Sigmoid colon (tissue), 7 donors: ENCODE measurements at places on chromosomes 11 and 22. TPM values are rescaled to one million over a fixed set of nuclear protein-coding genes. Genes with fewer than 3 reads are reported as not detected.

- DNase-seq, result no peak
Measured at GRCh38 chr22:46162285-46162684, 12.0 kb downstream of the PPARA start.

- DNase-seq, result peak; percentile 52
Measured at GRCh38 chr11:65501472-65502273, 2.8 kb downstream of the MALAT1 start.

DNA sequence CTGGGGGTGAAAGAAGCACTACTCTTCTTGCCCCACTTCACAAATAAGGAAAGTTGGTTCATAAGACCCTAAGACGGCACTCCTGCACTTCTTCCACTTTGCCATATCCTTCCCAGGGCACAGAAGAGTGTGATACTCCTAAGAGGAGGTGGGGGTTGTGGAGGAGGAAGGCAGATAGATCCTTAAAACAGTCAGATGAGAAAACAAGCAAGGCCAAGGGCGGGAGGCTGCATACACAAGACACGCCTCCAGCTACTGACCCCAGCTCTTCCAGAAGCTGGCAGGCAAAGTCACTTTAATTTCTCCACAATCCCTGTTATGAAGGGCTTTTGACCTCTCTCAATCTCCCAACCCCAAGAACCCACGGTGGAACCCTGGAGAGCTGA lies 1.6 kb upstream of the CHRM4 start:
- DNase-seq, result peak; percentile 39

DNA sequence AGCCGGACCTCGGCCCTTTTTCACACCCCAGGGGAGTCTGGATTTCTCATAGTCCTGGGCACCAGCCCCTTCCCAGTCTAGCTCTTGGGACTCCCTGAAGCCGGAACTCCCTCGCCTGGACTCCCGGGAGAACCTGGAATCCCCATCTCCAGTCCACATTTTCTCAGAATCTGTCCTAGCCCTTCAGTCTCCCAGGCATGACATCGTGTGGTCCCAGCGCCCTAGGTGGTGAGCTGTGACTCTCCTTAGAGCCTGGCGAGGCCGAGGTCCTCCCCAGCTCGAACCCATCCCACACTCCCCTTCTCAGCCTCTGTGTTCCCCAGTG lies 673 bp upstream of the DUSP18 start:
- DNase-seq, result peak; percentile 65

DNA sequence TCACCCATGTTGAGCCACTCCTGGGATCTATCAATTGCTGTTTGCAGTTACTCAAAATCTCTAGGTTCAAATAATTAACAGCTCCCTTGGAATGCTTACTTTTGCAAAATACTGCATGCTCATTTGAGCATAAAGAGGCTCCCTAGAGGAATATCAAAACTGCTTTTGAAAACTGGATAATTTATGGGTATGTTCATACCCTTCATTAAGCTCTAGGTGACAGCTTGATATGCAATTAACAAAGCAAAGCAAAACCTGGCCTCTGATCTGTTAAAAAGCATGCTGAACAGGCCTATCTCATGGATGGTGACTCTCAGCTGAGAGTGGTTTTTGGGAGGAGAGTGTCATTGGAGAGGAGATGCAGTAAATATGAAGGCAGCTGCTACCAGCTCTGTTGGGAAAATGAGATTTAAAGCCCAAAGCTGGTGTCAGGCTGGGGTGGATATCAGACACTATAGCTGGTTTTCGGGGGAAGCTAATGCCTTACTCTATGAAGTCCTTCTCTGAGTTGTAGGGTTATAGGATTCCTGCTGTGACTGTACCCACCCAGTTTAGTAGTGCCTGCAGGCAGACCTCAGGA lies 110.9 kb downstream of the RASSF10 start:
- DNase-seq, result no peak

- no peak for DNase-seq
Measured at GRCh38 chr11:17257196-17257595, 19.3 kb upstream of the NUCB2 start.

DNA sequence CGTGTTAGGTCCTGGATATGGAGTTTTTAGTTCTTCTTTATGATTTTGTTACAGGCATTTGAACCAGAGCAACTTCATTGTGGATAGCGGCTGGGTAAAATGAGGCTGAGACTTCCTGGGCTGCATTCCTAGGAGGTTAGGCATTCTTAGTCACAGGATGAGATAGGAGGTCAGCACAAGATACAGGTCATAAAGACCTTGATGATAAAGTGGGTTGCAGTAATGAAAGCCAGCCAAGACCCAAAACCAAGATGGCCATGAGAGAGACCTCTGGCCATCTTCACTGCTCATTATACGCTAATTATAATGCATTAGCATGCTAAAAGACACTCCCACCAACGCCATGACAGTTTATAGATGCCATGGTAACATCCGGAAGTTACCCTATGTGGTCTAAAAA lies 23.4 kb upstream of the CLMP start:
- no peak for DNase-seq

GRCh38 chr22:24681236-24681635 lies 78.2 kb downstream of the GGT1 start:
- DNase-seq, result no peak

- no peak for DNase-seq
Measured at GRCh38 chr22:31350410-31350863, 4.3 kb upstream of the PATZ1 start.

GRCh38 chr11:19359221-19360000 lies 118.7 kb upstream of the E2F8 start:
- no peak for DNase-seq

- no peak for DNase-seq
Measured at GRCh38 chr22:17118342-17118741, 2.8 kb downstream of the TMEM121B start.

- peak; percentile 81 for DNase-seq
Measured at GRCh38 chr11:57513911-57514537, 1.5 kb downstream of the SLC43A1 start.

GRCh38 chr11:78786086-78786485 lies 211.4 kb upstream of the NARS2 start:
- DNase-seq, result no peak

GRCh38 chr11:20213790-20214189 lies 53.5 kb upstream of the DBX1 start:
- no peak for DNase-seq

DNA sequence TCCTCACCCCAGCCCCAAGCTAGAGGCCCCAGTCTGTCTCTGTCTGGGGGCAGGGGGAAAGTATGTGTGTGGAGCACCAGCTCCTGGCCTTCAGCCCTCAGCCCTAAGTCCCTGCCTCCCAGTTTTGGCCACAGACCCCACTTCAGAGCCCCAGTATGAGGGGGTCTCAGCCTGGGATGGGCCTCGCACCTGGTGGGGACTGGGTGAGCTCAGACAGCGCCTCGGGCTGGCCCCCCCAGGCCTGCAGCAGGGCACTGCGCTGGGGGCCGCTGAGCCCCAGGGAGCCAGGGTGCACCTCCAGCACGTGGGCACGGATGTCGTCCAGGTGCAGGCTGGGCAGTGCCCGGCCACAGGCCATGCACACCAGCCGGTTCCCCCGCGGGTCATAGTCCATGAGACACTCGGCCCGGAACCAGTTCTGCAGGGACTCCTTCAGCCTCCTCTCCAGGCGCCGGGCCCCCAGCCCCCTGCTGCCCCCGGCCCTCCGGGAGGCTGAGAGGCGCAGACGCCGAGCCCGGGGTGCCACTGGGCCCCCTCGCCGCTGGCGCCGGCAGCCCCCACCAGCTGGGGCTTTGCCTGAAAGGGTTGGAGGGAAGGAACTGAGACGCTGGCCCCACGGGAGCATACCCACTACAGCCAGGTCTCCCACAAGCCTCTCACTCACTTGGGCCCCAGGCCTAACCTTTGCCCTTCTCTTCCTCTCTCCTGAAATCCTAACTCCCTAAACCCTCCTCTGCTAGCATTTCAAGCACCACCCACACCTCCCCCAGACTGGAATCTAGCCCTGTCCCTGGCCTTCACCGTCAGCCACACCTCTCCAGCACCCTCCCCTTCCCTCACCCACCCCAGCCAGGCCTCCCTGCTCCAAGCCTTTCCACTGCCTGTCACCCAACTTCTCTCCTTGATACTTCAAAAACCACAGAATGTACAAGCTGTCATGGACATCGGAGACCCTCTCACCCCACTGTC lies 3.6 kb downstream of the ZFTA start:
- DNase-seq, result no peak

DNA sequence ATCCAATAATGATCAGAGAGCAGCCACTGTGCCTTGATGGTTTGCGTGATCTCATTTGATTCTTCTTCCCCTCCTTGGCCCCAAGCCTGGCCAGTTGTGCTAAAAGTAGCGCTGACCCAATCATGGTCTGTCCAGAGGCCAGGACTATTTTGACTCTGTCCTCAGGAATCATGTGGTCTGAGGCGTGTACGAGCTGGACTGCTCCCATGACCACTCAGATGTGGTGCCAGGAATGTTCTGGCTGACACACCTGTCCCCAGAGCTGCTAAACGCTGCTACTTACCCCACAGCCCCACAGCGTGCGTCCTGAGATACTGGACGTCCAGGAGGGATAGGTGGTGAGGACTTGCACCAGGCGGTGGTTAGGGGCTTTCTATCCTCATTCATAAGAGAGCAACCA lies 70.5 kb downstream of the FEZ1 start:
- DNase-seq, result no peak

GRCh38 chr11:88280673-88281316 lies 56.7 kb downstream of the CTSC start:
- no peak for DNase-seq

GRCh38 chr11:79942646-79943045 lies 501.8 kb upstream of the TENM4 start:
- no peak for DNase-seq

GRCh38 chr11:92384802-92385201 lies 160.2 kb downstream of the FAT3 start:
- DNase-seq, result no peak

DNA sequence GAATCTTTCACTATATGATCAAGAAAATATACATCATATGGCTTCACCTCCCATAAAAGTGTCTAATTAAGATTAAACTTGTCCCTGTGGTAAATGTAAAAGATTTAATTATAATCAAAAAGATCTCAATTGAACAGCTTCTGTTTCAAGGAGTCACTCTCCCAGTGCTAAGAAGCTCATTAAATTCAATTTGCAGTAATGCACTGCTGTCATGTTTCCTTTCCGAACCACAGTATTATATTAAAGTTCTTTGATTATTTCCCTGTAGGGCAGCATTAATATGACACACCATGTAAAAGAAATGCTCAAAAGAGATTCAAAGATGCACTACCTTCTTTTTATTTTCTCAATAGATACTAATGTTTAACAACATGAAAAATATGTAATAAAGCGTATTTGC lies 758.4 kb downstream of the LRRC4C start:
- DNase-seq, result no peak

DNA sequence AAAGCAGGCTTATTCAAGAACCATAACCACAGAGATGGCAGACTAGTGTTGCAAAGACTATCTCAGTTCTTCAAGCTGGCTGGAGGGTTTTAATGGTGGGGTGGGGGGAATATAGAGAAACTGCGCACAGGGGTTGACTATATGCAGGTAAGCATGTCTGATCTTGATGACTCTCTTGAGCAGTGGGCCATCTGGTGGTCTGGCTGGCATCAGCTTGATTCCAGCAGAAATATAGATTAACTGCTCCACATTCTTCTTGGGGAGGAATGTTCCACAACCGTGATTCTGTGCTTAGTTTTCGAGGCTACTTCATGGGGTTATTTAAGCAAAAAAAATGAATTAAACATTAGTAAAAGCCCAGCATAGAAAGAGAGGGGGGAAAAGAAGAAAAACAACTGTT lies 158.8 kb upstream of the PGR start:
- DNase-seq, result no peak

GRCh38 chr22:50146439-50147238 lies 23.9 kb upstream of the PANX2 start:
- DNase-seq, result peak; percentile 81

DNA sequence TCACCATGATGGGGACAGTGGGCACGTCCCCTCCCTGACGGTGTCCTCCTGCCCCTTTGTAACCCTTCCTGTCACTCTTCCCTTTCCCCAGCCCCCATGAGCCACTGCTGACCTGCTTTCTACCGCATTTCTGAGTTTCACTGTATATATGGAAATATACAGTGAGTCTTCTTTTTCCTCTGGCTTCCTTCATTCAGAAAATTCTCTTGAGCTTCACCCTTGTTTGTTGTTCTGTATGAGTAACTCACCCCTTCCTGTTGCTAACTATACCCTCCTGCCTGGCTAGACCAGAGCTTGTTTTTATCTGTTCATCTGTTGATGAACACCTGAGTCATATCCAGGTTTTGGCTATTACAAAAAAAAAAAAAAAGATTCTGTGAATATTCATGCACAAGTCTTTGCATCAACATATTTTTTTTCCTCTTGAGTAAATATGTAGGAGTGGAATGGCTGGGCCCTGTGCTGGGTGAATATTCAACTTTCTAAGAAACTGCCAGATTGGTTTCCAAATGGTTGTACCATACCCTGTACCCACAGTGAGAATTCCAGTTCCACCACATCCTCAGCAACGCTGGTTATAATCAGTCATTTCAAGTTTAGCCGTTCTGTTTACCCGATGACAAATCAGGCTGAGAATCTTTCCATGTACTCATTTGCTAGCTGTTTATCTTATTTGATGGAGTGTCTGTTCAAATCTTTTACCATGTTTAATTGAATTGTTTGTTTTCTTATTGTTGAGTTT lies 62.0 kb downstream of the IGF2 start:
- DNase-seq, result no peak

The CCDC15 gene
- 0.99 TPM for total RNA-seq

The CARD10 gene
- total RNA-seq, result 8.6 TPM

The PATE2 gene
- total RNA-seq, result not detected

The OR2AT4 gene
- not detected for total RNA-seq

The SAA4 gene
- total RNA-seq, result not detected

The CHRM4 gene
- total RNA-seq, result 0.99 TPM

The FERMT3 gene
- 21.4 TPM for total RNA-seq

The ARHGAP42 gene
- total RNA-seq, result 6.1 TPM

The BARX2 gene
- not detected for total RNA-seq

The HBB gene
- total RNA-seq, result 3.8 TPM

The RTN4RL2 gene
- total RNA-seq, result not detected

The TBX10 gene
- not detected for total RNA-seq

The PAAF1 gene
- 19.9 TPM for total RNA-seq

The INS gene
- total RNA-seq, result not detected

The TMPRSS6 gene
- total RNA-seq, result not detected

The ARHGAP8 gene
- not detected for total RNA-seq

The PACSIN2 gene
- total RNA-seq, result 46.2 TPM

The MIF gene
- total RNA-seq, result 296 TPM

The TENM4 gene
- total RNA-seq, result 0.83 TPM
